ENCODE measurements at places on chromosomes 11 and 22. TPM values are rescaled to one million over a fixed set of nuclear protein-coding genes. Genes with fewer than 3 reads are reported as not detected.

The HEPN1 gene
- total RNA-seq = not detected

The GNAZ gene
- 1.9 TPM for total RNA-seq

- peak; percentile 69 for DNase-seq
Observed at GRCh38 chr11:83835423-83835822, 549.3 kb upstream of the CCDC90B start.

The AHNAK gene
- 735 TPM for total RNA-seq

The SLC5A1 gene
- total RNA-seq = not detected

The CASP1 gene
- 31.2 TPM for total RNA-seq

DNA sequence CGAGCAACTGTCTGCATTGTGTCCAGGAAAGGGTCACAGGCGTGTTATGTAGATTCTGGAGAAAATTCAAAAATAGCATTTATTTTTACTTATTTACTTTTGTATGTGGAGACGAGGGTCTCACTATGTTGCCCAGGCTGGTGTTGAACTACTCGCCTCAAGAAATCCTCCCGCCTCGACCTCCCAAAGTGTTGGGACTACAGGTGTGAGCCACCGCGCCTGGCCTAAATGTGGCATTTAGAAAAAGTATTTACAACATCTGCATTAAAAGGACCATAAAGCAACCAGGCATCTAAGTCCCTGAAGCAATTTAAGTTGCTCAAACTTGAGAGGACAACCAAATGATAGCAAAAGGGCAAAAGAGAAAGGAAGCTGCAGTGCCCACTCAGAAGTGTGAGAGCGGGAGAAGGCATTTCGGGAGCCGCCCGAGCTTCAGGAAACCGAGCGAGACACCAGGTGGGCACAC is 595 bp downstream of the TRIM66 start:
- no peak for DNase-seq

The TH gene
- not detected for total RNA-seq

DNA sequence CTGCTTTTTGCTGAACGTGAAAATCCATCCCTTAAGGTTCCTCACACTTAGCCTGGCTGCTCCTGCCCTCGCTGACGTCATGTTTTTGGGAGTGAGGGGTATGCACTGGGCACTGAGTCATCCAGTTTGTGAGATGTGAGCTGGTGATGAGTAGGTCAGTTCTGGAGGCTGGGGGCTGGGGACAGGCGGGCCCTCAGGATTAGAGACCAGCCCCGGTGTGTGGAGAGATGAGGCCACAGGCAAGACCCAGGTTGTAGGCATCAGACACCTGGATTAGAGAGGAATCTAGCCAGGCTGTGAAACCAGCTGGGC is 9.2 kb downstream of the KCNC1 start:
- peak; percentile 85 for DNase-seq

The MOV10L1 gene
- 0.72 TPM for total RNA-seq

- DNase-seq = no peak
Observed at GRCh38 chr22:48779661-48780596, 1047.7 kb downstream of the BRD1 start.

GRCh38 chr11:115682888-115683287 is 178.7 kb upstream of the CADM1 start:
- DNase-seq = no peak

The APOL4 gene
- total RNA-seq = not detected

DNA sequence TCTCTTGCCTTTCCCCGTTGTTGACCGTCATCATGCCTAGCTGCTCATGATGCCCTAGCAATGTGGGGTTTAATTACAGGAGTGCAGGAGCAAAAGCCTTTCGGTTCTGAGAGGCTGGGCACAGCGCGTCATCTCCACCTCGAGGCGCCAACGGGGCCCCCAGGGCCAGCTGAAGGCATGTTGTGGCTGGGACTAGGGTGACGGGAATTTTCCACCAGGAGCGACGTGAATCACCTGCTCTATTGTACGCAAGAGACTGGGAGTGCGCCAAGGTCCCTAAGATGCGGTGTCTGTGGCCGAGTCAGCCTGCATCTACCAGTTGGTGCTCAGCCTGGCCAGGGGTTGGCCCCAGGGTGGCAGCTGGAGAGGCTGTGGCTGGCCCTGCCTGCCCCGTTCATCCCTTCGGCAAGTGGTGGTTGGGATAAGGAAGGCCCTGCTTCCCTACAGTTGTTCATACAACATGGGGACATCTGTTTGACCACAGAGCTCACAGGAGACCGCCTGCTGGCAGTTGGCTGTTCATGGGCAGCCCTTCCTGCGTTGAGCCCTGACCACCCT is 1175.6 kb downstream of the BRD1 start:
- DNase-seq = no peak

- no peak for DNase-seq
Observed at GRCh38 chr11:59186130-59186594, 14.2 kb downstream of the DTX4 start.

- peak; percentile 85 for DNase-seq
Observed at GRCh38 chr11:19660076-19660475, 52.6 kb upstream of the NAV2 start.

- DNase-seq = no peak
Observed at GRCh38 chr11:8624698-8625097, 30.7 kb upstream of the STK33 start.

DNA sequence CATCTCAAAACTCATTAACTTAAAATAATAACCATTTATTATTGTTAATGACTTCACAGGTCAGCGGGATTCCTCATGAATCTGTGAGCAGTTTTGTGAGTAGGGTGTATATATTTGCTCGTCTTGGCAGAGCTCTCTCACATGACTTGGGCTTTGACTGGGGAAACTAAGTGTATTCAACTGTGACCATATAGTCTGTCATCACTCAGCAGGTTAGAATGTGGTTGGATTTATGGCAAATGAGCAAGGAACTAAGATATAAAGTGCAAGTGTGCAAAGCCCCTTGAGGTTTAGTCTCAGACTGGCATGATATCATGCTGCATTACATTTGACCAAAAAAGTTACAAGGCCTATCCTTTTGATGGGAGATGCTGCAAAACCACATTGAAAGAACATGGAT is 254.8 kb downstream of the CNTN5 start:
- no peak for DNase-seq

The MEI1 gene
- 1.1 TPM for total RNA-seq

The ZNF280B gene
- total RNA-seq = 1.9 TPM

GRCh38 chr22:27776650-27776958 is 25.0 kb downstream of the MN1 start:
- no peak for DNase-seq

The TMEM225 gene
- not detected for total RNA-seq

The OR2AG1 gene
- not detected for total RNA-seq

- peak; percentile 48 for DNase-seq
Observed at GRCh38 chr11:118434123-118434552, 2.2 kb upstream of the KMT2A start.

The MS4A7 gene
- total RNA-seq = not detected

The MFRP gene
- total RNA-seq = not detected

DNA sequence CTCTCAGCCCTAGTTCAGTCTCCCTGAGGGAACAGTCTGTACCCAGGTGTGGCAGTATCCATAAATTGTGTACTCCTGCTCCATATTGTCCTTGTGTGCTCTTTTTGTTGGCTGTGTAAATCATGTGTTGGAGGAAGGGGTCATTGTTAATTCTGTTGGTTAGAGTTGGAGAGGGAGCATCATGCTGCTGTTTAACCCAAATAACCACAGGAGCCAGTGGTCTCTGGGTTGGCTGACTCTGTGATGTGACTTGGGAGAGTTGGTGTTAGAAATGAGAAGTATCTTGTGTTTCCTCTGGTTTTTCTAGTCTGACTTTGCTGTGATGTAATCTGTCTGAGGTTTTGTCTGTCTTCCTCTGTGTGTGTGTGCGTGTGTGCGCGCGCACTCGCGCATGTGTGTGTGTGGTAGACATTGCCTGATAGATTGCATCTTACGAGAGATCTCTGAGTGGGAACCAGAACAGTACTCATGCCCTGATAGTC is 30.5 kb downstream of the CTNND1 start:
- peak; percentile 53 for DNase-seq

The CD81 gene
- total RNA-seq = 159 TPM

DNA sequence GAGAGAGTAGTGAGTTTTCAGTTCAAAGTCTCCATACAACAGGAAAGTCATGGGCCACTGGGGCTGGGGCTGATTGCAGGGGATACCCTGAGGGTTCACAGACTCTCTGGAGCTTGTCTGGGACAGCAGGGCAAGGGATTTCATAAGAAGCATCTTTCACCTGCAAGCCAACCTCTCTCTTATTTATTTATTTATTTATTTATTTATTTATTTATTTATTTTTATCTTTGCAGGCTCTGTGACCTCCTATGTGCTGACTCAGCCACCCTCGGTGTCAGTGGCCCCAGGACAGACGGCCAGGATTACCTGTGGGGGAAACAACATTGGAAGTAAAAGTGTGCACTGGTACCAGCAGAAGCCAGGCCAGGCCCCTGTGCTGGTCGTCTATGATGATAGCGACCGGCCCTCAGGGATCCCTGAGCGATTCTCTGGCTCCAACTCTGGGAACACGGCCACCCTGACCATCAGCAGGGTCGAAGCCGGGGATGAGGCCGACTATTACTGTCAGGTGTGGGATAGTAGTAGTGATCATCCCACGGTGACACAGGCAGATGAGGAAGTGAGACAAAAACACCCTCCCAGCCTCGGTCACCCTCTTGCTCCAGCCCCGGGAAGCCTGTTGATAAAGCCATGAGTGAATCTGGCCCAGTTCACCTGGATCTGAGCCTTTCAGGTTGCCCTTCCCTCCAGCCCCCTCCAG is 68.4 kb downstream of the GGTLC2 start:
- DNase-seq = no peak

The ABTB2 gene
- 0.28 TPM for total RNA-seq

DNA sequence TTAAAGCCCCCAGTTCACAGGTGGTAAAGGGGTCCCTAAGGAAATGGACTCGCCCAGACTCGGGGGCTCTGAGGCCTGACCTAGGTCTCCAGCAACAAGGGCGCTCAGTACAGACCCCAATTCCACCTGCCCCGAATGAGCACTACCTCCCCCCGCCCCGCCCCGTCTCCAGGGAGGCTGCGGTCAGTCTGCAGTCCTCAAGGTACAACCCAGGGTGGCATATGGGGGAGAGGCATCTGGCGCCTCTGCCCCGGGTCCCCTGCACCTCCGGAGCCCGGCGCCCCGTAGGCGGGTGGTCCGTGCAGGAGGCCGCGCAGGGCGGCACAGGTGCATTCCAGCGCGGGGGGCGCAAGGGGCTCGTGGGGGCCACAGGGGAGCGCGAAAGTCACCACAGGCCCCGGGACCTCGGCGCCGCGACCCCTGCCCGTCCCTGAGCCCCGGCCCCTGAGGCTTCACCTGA is 361 bp downstream of the CTSD start:
- DNase-seq = no peak

- peak; percentile 2 for DNase-seq
Observed at GRCh38 chr11:119942583-119943297, 195.2 kb downstream of the TRIM29 start.

GRCh38 chr11:35632301-35632700 is 14.0 kb downstream of the FJX1 start:
- peak; percentile 42 for DNase-seq

The ARHGAP8 gene
- total RNA-seq = 0.18 TPM

DNA sequence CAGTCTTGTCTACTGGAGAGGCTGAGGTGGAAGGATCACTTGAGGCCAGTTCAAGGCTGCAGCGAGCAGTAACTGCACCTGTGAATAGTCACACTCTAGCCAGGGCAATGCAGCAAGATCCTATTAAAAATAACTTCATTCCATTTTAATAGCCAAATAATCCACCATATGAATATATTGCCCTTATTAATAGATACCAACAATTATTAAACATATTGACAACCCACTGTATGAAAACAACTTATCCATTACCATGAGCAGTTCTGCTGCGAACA is 10.4 kb downstream of the GATD1 start:
- DNase-seq = no peak

The NPAS4 gene
- total RNA-seq = under 0.01 TPM

The UBQLNL gene
- not detected for total RNA-seq

The IL17REL gene
- not detected for total RNA-seq

The LRRC4C gene
- total RNA-seq = under 0.01 TPM

DNA sequence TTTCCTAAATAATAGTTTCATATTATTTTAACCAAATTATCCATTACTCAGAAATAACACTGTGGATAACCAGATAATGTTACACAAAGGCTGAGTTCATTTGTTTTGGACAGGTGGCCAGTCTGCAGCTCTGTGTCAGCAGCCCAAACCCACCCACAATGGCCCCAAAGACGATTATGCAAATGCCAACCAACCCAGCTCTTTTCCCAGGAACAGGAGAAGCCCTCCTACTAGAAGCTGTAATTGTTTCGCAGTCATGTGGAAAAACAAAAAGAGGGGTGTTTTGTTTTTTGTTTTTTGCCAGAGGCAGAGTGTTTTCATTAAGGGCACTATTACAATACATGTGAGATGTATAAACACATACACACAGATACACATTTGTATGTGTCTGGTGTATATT is 102.1 kb downstream of the FCHSD2 start:
- DNase-seq = no peak

The TESMIN gene
- 0.56 TPM for total RNA-seq

DNA sequence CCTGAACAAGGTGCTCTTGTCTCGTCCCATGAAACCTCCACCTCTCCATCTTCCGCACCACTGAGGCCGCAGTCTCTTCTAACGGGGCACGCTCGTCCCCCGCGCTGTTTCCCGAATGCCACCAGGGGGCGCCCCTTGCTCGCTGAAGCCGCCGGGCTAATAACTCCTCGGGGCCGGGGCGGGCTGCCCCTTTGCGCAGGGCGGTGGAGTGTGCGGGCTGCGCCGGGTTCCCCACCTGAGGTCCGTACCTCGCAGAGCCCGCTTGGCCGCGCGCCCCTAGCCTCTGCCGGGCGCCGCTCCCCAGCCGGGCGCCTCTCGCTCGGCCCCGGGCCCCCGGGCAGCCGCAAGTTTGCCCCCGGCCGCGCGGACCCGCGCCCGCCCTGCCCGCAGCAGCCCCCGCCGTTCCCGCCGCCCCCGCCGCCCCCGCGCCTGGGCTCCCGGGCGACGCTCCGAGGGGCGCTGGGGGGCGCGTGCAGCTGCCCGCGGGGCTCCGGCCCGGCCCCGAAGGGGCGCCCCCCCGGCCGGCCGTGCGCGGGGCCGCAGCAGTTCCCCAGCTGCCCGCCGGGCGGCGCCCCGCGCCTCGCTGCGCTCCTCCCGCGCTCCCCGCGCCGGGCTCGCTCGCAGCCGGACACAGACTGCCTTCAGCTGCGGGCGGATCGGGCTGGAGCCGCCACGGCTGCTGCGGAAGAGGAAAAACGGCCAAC is at the start of gene GRIK4:
GRIK4 (plus strand) TSS at position 633 of the 704 bp plus-strand sequence. CDS start 148,571 bp downstream, outside the sequence.
- peak; percentile 57 for DNase-seq

DNA sequence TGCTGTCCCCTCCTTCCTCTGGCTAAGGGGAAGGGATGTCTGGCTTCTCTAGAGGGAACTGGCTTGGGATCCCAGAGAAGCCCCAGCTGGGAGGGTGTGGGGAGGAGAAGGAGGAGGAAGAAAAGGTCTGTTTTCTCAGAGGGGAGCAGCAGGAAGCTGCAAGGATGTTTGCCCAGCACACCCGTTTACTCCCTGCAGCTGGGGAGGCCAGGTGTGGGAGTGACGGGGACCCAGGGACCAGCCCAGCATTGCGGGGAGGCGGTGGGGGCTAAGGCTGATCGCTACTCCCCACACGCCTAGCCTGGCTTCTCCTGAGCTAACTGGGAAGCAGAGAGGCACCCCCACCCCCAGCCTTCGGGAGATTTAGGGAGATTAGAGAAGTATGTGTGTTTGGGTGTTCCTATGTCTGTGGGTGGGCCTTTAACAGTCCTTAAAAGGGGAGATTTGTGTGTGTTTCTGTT is 3.9 kb downstream of the CREB3L1 start:
- peak; percentile 44 for DNase-seq

Measured in IMR-90 (cell line).